ENCODE measurements at places on chromosomes 12 and 14. TPM values are rescaled to one million over a fixed set of nuclear protein-coding genes. Genes with fewer than 3 reads are reported as not detected.

- DNase-seq, result peak; percentile 50
These were observed 21.3 kb downstream of the LRRIQ1 start for GRCh38 chr12:85057370-85057963.

DNA sequence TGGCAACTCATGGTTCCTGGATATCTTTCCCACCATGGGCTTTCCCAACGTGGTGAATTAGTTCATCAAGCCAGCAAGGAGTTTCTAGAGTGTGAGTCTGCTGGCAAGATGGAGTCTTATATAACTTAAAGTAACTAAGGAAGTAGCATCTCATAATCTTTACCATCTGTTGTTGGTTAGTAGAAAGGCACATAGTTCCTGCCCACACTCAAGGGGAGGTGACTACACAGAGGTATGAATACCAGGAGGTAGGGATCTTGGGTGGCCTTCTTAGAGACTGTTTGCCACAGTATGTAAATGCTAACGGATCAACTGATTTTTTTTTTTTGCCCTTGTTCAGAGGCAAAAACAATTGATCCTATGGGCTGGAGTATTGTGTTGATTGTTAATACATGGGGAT is 446.9 kb downstream of the ATP23 start:
- no peak for DNase-seq

The MYH6 gene
- not detected for total RNA-seq

The ZDHHC22 gene
- 0.24 TPM for total RNA-seq

DNA sequence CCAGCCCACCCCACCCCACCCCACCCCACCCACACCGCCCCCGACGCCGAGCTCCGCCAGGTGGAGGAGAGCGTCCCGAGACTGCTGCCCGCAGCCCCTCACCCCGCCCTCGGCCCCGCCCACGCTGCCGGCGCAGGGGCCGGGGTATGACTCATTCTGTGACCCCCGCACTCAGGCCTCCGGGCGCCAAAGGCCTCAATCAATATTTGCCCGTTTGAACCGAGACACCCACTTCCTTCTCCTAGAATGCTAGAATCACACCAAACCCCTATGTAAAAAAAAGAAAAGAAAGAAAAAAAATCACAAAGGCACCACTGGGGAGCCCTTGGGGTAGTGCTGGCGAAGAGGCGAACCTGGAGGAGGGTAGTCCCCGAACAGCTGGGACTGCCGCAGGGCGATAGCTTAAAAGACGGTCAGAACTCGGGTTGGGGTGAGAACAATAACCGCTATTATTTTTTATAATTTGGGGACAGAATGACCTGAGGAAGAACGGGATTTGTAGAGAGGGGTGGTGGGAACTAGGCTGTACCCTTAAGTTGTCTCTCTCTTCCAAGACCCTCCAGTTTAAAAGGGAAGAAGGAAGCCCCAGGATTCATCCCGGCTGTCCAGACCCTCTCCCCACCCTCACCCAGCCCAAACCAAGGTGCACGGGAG is 894 bp downstream of the KRT8 start:
- DNase-seq, result peak; percentile 77

- peak; percentile 65 for DNase-seq
These were observed at the start of gene SYT10 for GRCh38 chr12:33439587-33440011. SYT10 (minus strand) TSS chr12:33439819; CDS start chr12:33439522, 297 bp downstream.

The DACT1 gene
- total RNA-seq, result 50.8 TPM

- DNase-seq, result no peak
These were observed 62.2 kb upstream of the OR4E1 start for GRCh38 chr14:21735639-21736307.

- no peak for DNase-seq
These were observed 243.7 kb downstream of the PAX9 start for GRCh38 chr14:36905272-36905888.

The C12orf42 gene
- 0.48 TPM for total RNA-seq

The KCNJ8 gene
- 13.7 TPM for total RNA-seq

The IFNG-AS1 gene
- total RNA-seq, result 3.9 TPM

The DLK1 gene
- 592 TPM for total RNA-seq

GRCh38 chr12:7498809-7499208 is 4.8 kb downstream of the CD163 start:
- DNase-seq, result peak; percentile 42

DNA sequence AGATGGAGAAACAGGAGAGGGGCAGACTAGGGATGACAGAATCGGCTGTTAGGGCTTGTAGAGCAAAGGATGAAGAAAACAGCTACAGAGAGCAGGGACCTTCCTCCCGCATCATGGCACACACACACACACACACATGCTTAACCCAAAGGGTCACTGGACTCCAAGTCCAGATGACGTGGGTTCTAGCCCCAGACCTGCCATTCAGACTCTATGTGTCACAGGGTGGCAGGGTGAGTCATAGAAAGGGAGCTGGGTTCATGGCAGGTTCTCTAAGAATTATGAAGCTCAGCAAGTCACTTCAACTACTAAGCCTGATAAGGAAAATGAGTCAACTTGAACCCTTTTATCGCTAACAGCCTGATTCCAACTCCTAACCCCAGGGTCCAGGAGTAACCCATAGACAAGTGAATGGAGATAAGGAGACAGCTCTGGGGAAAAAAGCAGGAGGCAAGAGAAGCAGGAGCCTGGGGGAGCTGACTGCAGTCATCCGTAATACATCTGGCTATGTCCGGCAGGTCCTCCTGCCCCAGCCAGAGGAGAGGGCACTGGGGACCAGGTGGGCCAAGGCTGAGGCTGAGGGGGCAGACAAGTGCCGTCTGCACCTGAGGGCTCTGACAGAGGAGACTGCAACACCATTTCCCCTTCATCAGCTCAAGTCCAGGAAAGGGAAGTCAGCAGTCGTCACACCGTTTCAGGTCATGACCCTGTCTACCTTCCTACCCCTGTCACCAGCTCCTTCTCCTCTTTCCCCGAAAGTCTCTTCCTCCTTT is 3.6 kb upstream of the TNFRSF1A start:
- peak; percentile 86 for DNase-seq

DNA sequence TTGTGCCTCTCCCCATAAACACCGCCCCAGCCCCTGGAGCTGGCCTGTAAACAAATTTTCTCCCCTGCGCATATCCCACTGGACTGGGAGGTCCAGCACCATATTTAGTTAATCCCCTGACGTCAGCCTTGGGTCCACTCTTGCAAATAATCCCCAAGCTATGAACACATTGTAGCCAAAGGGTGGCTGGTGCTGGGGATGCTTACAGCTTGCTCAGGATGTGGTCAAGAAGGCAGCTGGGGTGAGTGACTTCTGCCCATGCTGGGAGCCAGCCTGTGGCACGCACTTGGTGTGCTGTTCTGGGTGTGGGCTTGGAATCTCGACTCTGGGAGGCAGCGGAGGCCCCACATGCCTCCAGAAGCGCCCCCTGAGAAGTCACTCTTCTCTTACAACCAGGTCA is 32.1 kb downstream of the CMKLR1 start:
- peak; percentile 60 for DNase-seq

DNA sequence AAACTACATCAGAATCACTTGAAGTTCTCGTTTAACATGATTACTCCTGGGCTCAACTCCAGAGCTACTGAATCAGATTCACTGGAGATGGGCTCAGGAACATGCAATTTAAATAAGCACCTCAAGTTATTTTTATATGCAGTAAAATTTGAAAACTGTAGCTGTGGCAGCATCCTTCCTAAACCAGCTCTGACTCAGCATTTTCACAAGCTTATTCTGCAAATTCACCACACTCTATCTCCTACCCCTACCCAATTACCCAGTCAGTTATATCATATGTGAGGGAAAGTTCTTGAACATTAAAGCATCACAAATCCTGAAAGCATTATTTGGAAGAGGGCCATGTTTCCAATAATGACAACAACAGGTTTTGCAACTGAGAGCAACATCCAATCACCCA is 24.2 kb upstream of the LRRC9 start:
- no peak for DNase-seq

- peak; percentile 69 for DNase-seq
These were observed 34.7 kb downstream of the APPL2 start for GRCh38 chr12:105201299-105201698.

- DNase-seq, result no peak
These were observed 61.3 kb downstream of the TRAF3 start for GRCh38 chr14:102838501-102838900.

GRCh38 chr12:111777345-111778045 is 10.8 kb downstream of the ALDH2 start:
- DNase-seq, result no peak

GRCh38 chr14:48417715-48418500 is 742.5 kb upstream of the MDGA2 start:
- DNase-seq, result no peak

GRCh38 chr12:89092297-89092696 is 260.0 kb downstream of the DUSP6 start:
- no peak for DNase-seq

GRCh38 chr14:97120611-97121031 is 323.4 kb downstream of the VRK1 start:
- no peak for DNase-seq

DNA sequence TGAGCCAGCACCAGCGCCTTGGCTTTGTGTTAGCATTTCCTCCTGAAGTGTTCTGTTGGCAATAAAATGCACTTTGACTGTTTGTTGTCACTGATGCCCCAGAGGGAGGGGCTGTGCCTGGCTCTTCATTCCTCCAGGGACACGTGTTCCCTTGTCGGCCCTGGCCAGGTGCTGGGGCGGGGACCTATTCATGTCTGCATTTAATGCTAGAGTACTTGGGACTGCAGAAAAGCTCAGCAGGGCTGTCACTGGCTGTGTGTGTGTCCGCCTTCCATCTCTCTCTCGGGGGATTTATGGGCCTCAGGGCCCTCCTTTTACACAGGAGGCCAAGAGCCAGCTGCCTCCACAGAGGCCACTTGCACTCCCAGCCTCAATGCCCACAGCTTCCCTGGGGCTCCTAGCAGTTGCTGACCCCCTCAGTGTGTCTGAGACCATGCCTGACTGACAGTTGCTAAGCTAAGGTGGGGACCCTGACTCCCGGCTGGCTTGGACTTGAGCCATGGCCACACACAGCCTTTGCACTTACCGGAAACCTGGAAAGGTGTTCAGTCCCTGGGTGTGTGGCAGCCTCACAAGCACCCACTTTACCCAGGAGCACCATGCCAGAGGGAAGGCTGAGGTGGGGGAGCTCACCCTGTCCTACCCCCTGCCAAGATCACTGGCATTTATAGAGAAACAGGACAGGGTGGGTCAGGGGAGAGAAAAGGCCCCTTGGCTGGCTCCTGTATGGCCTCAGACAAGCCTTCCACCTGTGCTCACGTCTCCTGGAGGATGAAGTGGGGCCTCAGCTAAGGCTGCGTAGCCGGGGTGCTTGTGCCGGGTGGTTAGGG is 27.8 kb downstream of the HIP1R start:
- no peak for DNase-seq

The IL26 gene
- total RNA-seq, result not detected

- DNase-seq, result no peak
These were observed 420.7 kb downstream of the NPAS3 start for GRCh38 chr14:33359288-33359881.

The CACNA1C gene
- 116 TPM for total RNA-seq
